Activated CD4-positive, alpha-beta T cell treated with anti-CD3 and anti-CD28 coated beads, Interleukin-10, Interleukin-2, amounts not matched to agents 100 ng/mL and 50 ng/mL, durations not matched to agents 16 hours and 8 hours (primary cell): ENCODE measurements at places on chromosomes 13 and 19.

DNA sequence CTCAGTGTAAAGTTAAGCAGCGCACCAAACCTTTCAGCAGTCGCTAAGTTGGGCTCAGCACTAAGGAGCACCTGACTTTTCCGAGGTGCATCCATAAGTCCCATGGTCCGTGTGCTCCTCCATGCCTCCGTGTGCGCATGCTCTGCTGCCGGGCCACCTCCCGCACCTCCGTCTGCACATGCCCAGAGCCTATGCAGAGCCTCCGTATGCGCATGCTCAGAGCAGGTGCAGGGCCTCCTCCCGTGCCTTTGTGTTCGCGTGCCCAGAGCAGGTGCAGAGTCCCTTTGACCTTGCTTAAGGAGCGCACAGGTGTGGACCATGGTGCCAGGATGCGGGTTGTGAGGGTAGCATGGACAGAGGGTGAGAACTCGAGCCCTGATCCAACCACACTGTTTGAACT is 46.0 kb downstream of the ATP11A start:
- DNase-seq, result no peak

DNA sequence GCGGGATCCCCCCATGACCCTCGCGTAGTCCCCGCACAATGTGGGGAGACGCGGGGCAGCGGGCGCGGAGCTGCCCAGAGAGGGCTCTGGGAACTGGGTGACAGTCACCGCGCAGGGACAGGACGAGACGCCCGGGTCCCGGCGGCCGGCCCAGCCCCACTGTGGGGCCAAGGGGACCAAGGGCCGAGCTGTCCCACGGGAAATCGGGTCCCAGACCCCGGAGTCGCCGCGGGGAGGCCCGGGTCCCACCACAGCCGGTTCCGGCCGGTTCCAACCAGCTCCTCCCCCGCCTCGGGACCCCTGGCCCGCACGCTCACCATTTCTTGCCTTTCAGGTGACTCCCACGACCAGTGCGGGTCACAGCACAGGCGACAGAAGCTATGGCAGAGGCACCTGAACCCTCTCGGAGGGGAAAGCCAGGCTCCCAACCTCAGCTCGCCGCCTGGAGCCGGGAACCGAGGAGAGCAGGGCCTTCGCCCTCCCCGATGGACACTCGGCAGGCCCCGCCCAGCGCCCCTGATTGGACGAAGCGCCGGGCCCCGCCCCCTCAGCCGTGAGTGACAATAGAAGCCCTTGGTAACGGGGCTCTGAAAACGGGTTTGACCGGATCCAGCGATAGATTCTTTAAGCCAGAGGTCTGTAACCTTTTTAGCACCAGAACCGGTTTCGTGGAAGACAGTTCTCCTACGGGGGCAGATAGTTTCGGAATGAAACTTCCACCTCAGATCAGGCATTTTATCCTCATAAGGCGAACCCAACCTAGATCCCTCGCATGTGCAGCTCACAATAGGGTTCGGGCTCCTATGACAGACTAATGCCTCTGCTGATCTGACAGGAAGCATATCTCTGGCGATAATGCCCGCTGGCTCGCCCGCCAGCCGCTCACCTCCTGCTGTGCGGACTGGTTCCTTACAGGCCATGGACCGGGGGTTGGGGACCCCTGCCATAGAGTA is at the start of gene ZNF433:
ZNF433 (minus strand) TSS at position 460 of the 953 bp plus-strand sequence; CDS start at position 320, 140 bp downstream.
- peak; percentile 49 for DNase-seq

DNA sequence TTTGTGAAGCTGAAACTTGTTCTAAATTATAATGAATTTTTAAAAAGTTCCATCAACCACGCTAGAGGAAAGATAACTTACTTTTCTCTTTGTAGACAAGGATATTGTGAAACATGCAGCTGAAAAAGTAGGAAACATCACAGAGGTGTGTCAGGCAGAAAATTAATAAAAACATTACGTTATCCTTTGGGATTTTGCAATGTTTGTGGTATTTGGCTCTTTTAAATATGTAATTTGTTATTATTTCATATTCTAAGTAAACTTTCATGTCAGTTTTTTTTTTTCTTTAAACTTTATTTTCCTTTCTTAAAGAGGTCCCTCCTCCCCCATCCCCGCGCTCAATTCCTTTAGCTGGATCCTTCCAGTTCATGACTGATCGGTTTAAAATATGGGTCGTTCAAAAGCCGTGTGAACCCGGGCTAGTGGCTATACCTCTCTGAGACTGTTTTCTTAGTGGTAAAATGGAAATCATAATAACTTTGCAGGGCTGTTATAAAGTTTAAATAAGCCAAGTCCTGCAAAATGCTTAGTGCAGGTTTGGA is 740 bp upstream of the CCDC61 start:
- DNase-seq, result no peak

- DNase-seq, result no peak
Observed at GRCh38 chr19:43700395-43701000, 15.4 kb upstream of the IRGC start.

- DNase-seq, result no peak
Observed at GRCh38 chr13:33079960-33080359, 63.7 kb downstream of the KL start.

DNA sequence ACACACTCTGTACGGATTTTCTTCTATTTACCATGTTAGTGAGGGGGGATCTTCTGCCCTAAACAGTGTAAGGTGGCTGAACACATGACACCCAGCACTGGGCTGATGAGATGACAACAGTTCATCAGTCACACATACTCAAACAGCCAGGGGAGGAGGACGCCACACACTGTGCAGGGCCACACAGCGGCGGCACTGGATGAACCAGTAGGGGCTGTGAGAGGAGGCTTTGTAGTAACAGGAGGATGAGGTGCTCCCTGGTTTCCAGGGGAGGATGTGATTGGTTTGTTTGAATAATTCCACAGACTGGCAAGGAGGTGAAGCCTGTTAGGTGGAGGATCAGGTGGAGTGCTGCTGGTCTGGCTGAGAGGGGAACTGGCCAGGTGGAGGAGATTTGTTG is 16.3 kb upstream of the GTF3A start:
- DNase-seq, result no peak

DNA sequence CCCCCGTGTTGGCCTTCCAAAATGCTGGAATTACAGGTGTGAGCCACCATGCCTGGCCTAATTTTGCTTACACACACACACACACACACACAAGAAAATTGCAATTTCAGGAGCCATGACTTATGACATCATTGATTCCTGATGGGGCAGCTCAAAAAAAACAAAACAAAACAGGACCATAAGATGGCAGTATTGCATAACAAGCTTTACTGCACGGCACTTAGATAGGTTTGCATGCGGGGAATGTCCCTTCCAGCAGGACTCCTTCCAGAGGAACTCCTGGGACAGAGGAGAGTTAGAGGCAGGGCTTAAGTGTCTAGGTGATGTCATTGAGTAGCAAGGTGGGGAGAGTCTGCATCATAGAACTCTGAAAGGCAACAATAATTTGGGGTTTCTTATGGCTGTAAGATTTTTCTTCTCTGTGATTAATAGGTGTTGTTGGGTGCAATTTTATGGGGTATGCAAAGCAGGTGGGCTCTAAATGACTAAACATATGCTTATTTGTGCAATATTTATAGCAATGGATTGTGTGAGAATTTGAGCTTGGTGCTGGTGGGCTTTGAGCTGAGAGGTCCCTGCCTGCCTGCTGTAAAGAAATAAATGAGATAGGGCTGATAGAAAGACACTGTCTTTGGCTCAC is 9.0 kb upstream of the ACSBG2 start:
- DNase-seq, result peak; percentile 49
